ENCODE measurements at places on chromosomes 2 and 18. TPM values are rescaled to one million over a fixed set of nuclear protein-coding genes. Genes with fewer than 3 reads are reported as not detected.

The TUBB8B gene
- total RNA-seq = not detected

The DES gene
- 21,970 TPM for total RNA-seq

DNA sequence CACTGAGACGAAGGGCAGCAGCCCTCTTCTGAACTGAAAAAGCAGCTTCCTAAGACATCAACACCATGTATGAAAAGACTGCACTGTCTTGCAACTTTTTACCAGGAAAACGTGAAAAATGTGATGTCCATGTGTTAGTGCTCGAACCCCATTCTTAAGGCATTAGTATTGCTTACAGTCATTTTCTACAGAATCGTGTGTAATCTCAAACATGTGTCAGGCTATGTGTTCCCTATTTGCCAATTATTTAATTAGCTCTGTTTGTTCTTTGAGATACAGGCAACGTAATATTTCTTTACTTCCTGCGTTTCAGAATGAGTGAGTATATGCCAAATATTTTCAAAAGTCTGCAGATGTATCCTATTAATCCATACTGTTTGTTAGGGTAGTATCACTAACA, 307.7 kb upstream of the CCDC68 start:
- DNase-seq = no peak
- no peak overlapping the region for H3K4me3 ChIP-seq
- H3K4me1 ChIP-seq = peaks cover 25% of the 10 kb centered on the region
- no peak overlapping the region for H3K27ac ChIP-seq
- peaks cover 15% of the 10 kb centered on the region for H3K36me3 ChIP-seq
- H3K27me3 ChIP-seq = no peaks in the 10 kb centered on the region

GRCh38 chr18:6747646-6748045, 18.1 kb downstream of the ARHGAP28 start:
- no peak for DNase-seq
- no peaks in the 10 kb centered on the region for H3K27me3 ChIP-seq
- no peak overlapping the region for H3K4me3 ChIP-seq
- peaks cover 11% of the 10 kb centered on the region for H3K4me1 ChIP-seq
- no peak overlapping the region for H3K27ac ChIP-seq

DNA sequence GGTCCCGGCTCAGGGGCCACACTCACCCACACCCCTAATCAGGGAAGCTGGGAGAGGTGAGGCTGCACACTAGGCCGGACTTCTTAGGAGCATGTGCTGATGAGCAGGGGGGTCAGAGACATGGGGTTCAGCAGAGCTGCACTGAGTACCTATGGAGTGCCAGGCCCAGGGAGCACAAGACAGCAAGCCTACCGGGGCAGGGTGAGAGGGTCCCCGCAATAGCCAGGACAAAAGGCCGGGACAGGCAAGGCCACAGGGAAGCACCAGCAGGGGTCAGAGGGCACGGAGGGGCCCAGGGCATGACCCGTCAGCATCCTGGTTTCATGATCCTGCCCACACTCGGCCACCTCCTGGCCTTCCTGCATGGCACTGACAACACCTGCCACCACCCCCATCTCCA, 73.5 kb downstream of the TNS1 start:
- H3K27ac ChIP-seq = peak overlapping the region; percentile 98
- no peaks in the 10 kb centered on the region for H3K36me3 ChIP-seq
- no peak for DNase-seq
- no peaks in the 10 kb centered on the region for H3K27me3 ChIP-seq

DNA sequence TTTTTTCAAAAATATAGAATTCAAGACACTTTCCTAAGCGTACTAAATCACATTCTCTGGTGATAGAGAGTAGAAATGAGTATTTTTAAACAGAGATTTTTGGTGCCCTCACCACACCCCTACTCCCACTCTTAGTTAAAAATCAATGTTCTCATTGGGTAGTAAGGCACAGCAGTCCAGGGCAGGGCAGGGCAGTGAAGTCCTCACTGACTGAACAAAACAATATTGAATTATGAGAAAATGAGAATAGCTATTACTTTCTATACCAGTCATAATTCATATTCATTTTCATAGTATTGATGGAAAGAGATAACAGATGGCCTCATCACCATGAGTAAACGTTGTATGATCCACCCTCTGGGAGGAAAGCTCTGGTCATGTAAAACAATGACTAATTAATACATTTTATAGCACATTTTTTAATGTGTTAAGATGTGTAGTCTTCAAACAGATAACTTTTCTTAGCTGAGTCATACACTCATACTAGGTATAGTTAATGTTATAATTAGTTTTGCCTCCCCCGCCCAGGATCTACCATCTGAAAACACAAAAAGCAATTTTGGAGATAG, 686.1 kb downstream of the KCNJ3 start:
- no peaks in the 10 kb centered on the region for H3K4me1 ChIP-seq
- H3K27ac ChIP-seq = no peak overlapping the region
- no peak for DNase-seq
- H3K27me3 ChIP-seq = no peaks in the 10 kb centered on the region

GRCh38 chr18:48896875-48897511, 53.8 kb downstream of the SMAD7 start:
- H3K4me3 ChIP-seq = no peak overlapping the region
- H3K27me3 ChIP-seq = no peaks in the 10 kb centered on the region
- H3K4me1 ChIP-seq = peaks cover 6% of the 10 kb centered on the region
- H3K36me3 ChIP-seq = no peaks in the 10 kb centered on the region
- no peak overlapping the region for H3K27ac ChIP-seq
- DNase-seq = no peak

DNA sequence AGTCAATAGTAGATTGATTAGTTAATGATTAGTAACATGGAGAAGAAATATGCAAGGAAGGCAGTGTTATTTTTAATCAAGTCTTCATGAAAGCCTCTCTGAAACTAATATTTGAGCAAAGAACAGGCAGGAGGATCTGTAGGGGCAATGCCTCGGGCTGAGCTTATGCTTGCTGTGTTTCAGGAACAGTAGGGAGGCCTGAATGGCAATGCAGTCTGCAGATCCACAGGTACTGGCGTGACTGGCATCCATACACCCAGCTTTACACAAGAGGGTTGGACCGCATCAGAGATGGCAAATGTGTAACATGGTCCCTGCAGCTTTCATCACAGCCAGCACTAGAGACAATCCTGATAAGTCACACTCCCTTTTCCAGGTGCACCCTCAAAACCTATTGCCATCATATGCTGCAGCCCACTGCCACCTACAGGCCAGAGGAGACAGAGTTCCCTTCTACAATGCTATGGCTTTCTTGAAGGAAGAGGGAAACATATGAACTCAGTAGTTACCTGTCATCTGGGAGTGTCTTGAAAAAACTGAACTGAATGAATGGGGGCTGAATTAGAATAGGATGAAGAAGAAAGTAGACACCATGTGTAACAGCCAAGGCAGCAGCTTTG, 582.4 kb upstream of the RAB6C start:
- no peak for DNase-seq
- H3K4me1 ChIP-seq = no peaks in the 10 kb centered on the region
- no peaks in the 10 kb centered on the region for H3K27me3 ChIP-seq
- no peak overlapping the region for H3K27ac ChIP-seq

DNA sequence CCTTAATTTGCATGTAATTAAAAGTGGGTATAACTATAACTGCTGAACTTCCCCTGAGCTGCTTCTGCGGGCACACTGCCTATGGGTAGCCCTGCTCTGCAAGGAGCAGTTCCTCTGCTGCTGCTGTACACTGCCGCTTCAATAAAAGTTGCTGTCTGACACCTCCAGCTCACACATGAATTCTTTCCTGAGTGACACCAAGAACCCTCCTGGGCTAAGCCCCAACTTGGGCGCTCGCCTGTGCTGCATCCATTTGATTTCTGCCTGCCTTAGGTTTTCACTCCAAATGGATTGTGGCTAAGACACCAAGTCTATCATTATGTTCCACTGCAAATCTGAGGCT, 215.7 kb downstream of the ANAPC1 start:
- no peaks in the 10 kb centered on the region for H3K27me3 ChIP-seq
- peaks cover 12% of the 10 kb centered on the region for H3K4me1 ChIP-seq
- H3K4me3 ChIP-seq = no peak overlapping the region
- DNase-seq = peak; percentile 53
- no peaks in the 10 kb centered on the region for H3K36me3 ChIP-seq

Measured in esophagus muscularis mucosa (tissue), 4 donors.